ENCODE measurements at places on chromosomes 3 and 15. TPM values are rescaled to one million over a fixed set of nuclear protein-coding genes. Genes with fewer than 3 reads are reported as not detected.
A peak's percentile ranks its signal among the peaks of the same experiment; 100 is the strongest.

DNA sequence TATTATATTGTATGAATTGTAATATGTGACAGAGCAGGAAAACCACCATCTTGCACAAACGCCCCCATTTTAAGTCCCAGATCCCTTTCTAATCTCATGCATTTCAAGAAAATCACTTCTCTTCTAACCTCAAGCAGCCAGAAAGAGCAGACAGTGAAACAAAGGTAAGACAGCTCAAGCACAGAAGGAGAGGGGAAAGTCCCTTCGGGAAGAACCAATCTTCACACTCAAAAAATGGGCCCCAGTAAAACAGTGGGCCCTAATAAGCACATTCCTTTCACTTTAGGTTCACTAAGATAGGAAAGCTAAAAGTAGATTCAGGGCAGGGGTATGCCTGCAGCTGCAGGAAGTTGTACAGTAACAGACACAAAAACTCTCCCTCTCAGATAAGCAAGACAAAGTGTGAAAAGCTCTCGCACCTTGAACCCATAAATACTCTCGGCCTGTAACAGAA lies 1268.7 kb downstream of the SI start:
- no peaks in the 10 kb centered on the region for H3K36me3 ChIP-seq
- H3K4me1 ChIP-seq = no peaks in the 10 kb centered on the region
- H3K27me3 ChIP-seq = no peaks in the 10 kb centered on the region
- H3K27ac ChIP-seq = no peak overlapping the region
- H3K4me3 ChIP-seq = no peak overlapping the region
- no peak for DNase-seq

DNA sequence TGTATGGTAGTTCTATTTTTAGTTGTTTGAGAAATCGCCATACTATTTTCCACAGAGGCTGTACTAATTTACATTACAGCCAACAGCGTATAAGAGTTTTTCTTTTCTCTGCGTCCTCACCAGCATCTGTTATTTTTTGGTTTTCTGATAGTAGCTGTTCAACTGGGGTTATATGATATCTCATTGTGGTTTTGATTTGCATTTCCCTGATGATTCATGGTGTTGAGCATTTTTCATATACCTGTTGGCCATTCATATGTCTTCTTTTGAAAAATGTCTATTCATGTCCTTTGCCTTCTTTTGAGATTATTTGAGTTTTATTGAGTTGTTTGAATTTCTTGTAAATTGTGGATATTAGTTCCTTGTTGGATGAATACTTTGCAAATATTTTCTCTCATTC lies 114.6 kb downstream of the LRRK1 start:
- no peak for DNase-seq
- no peak overlapping the region for H3K27ac ChIP-seq
- no peak overlapping the region for H3K4me3 ChIP-seq
- H3K27me3 ChIP-seq = no peaks in the 10 kb centered on the region
- H3K4me1 ChIP-seq = no peaks in the 10 kb centered on the region

GRCh38 chr3:184656829-184657681 lies 54.8 kb downstream of the MAGEF1 start:
- H3K27ac ChIP-seq = no peak overlapping the region
- no peaks in the 10 kb centered on the region for H3K27me3 ChIP-seq
- no peak for DNase-seq
- H3K4me3 ChIP-seq = no peak overlapping the region
- no peaks in the 10 kb centered on the region for H3K4me1 ChIP-seq

DNA sequence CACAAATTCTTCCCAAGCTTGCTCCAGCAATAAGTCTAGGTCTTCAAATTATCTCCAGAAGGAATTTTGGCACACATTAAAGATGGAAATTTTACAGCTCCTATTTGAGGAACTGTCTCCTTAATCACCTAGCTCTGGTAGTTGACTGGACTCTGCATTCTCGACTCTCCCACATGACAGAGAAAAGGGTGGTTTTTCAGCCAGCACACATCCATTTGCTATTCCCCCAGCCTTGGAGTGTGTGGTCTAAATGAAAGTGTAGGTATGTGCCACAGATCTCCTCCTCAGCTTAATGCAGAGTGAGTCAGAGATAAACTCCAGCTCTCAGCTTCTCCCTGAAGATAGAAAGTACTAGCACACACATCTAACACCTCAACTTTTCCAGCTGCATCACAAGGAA lies 62.2 kb upstream of the ALCAM start:
- no peaks in the 10 kb centered on the region for H3K36me3 ChIP-seq
- H3K4me3 ChIP-seq = no peak overlapping the region
- no peak overlapping the region for H3K27ac ChIP-seq
- no peaks in the 10 kb centered on the region for H3K4me1 ChIP-seq

- DNase-seq = no peak
- no peak overlapping the region for H3K27ac ChIP-seq
- no peak overlapping the region for H3K4me3 ChIP-seq
- H3K4me1 ChIP-seq = peaks cover 42% of the 10 kb centered on the region
- no peaks in the 10 kb centered on the region for H3K27me3 ChIP-seq
- no peaks in the 10 kb centered on the region for H3K36me3 ChIP-seq
These were observed 10.2 kb downstream of the ATP10A start for GRCh38 chr15:25852661-25853524.

- no peak for DNase-seq
- no peaks in the 10 kb centered on the region for H3K36me3 ChIP-seq
These were observed 68.0 kb upstream of the AP4E1 start for GRCh38 chr15:50840520-50840919.

DNA sequence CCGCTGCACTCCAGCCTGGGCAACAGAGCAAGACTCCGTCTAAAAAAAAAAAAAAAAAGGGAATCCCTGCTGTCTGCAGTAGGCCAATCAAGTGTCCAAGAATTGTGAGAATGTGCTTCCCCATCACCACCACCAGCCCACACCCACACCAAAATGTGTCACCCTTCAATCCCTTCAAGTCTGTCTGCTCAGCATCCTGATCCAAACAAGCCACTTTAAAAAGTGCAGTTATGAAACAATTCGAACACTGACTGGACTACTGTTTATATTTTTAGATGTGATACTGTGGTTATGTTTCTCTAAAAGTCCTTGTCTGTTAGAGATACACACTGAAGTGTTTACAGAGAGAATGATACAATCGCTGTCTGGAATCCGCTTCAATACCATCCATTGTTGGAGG lies 78.1 kb upstream of the CGNL1 start:
- DNase-seq = no peak
- H3K4me1 ChIP-seq = no peaks in the 10 kb centered on the region
- no peak overlapping the region for H3K27ac ChIP-seq
- no peaks in the 10 kb centered on the region for H3K36me3 ChIP-seq

DNA sequence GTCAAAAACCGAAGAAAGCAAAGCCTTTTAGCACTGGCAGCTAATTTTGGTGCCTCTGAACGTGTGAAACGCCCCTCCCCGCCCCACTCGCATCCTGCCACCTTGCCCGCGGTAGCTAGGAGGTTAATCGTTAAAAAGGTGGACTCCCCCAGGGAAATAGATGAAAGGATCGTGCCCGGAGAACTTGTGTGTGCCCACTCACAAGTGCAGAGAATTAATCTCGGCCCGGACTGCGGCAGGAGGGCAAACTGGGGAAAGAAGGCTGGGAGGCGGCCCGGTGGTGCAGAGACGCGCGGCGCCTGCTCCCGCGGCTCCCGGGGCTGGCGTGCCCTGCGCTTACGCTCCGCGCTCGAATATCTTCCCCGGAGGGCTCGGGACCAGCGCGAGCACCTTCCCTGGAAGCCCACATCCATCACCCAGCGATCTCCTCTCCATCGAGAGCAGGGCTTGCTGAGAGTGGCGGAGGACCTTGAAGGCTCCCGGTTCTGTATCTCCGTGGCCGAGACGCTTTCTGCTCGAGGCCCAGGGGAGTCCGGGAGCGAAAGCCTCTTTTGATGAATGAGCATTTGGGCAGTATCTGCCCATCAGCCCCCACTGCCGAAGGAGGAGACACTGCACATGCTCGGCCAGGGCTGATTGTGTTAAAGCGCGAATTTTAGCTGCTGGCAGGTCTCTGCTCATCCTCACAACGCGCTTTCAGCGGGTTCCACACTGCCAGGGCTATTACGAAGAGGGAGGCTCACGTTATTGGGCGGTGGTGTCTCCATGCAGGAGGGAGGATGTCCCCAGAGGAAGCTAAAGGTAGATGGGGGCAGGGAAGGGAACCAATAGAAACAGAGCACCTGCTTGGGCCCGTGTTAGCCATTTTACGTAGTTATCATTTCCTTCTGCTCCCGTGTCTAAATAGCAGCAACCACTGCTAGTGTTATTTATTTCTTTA lies 1.3 kb upstream of the SPTSSB start:
- H3K27me3 ChIP-seq = peaks cover 52% of the 10 kb centered on the region
- H3K4me3 ChIP-seq = peak overlapping the region; percentile 48
- no peak overlapping the region for H3K27ac ChIP-seq
- peak; percentile 63 for DNase-seq

GRCh38 chr15:34773917-34774316 lies 19.1 kb upstream of the GJD2 start:
- DNase-seq = no peak
- no peaks in the 10 kb centered on the region for H3K36me3 ChIP-seq
- no peak overlapping the region for H3K27ac ChIP-seq
- H3K4me3 ChIP-seq = no peak overlapping the region

- DNase-seq = no peak
- peaks cover 89% of the 10 kb centered on the region for H3K36me3 ChIP-seq
- H3K4me1 ChIP-seq = peaks cover 52% of the 10 kb centered on the region
- H3K27me3 ChIP-seq = no peaks in the 10 kb centered on the region
- H3K4me3 ChIP-seq = peak overlapping the region; percentile 30
These were observed 103.1 kb downstream of the KLHL25 start for GRCh38 chr15:85691350-85692240.

DNA sequence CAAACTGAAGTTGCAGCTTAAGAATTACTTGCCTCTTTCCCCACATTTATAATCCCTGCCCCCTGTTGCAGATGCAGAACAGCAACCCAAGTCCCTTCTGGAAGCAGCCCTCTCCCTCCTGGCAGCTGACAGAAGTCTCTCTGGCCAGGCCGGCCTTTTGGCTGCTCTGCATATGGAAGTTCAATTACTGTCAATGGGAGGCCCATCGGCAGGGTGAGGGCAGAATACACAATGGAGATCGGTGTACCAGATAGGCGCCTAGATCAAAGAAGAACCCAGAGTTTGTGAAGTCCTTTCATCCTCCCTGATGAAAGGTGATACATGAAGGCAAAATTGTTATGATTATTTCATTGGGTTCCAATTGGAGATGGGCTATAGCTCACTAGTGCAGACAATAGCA lies 327.9 kb upstream of the CTNNB1 start:
- no peak overlapping the region for H3K4me3 ChIP-seq
- H3K4me1 ChIP-seq = peaks cover 4% of the 10 kb centered on the region
- H3K36me3 ChIP-seq = no peaks in the 10 kb centered on the region
- H3K27ac ChIP-seq = no peak overlapping the region

- DNase-seq = no peak
- H3K27me3 ChIP-seq = no peaks in the 10 kb centered on the region
- H3K36me3 ChIP-seq = peaks cover 43% of the 10 kb centered on the region
- H3K4me3 ChIP-seq = no peak overlapping the region
These were observed 275.6 kb downstream of the BBX start for GRCh38 chr3:107798381-107798780.

DNA sequence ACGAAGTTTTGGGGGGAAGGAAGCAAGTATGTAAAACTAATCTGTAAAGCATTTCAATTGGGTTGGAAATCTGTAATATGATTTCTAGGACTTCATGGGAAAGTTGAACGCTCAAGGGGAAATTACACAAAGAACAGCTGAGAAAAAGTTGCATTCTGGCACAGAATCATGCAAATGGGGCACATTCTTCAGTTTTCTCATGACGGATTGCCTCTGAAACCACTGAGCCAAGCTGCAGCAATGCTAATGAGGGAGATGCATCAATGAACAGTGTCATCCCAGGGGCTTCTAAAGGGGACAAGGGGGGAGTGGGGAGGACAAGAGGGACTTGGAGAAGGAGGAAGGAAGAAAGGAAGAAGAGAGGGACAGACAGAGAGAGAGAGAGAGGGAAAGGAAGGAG lies 291.4 kb upstream of the ATP11B start:
- no peaks in the 10 kb centered on the region for H3K27me3 ChIP-seq
- H3K27ac ChIP-seq = no peak overlapping the region
- no peak overlapping the region for H3K4me3 ChIP-seq
- DNase-seq = no peak

DNA sequence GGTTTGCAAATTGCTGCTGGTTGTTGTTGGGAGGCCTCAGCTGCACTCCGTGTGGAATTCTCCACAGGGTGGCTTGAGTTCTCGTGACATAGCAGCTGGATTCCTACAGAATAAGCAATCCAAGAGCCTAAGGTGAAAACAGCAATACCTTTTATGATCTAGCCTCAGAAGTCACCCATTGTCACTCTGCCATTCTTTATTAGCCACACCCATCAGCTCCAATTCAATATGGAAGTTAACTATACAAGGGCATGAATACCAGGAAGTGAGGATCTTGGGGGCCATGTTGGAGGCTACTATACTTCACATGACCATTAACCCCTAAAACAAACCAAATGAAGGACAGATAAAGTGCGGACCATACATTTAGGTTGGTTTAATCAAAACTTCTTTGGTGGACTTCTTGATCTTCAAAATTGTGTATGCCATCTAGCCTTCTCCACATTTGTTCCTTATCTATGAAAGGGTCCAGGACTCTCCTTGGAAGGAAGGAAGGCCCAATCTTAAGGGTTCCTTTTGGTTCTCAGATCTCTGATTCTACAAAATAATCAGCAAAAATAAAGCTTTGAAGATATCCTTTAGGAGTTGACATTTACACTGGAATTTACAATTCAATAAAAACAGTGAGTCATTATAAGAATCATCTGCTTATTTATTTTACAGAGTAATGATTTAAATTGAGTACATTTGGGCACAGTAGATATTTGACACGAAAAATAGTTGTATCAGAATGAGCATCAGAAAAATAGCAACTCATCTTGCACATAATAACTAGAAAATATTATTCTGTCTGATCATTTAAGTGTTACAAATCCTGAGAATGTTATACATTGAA lies 21.5 kb downstream of the CIAO2A start:
- H3K27me3 ChIP-seq = no peaks in the 10 kb centered on the region
- H3K4me1 ChIP-seq = peaks cover 26% of the 10 kb centered on the region
- H3K27ac ChIP-seq = peak overlapping the region; percentile 72

GRCh38 chr3:61058836-61059235 lies 192.4 kb downstream of the FHIT start:
- no peak overlapping the region for H3K4me3 ChIP-seq
- no peaks in the 10 kb centered on the region for H3K4me1 ChIP-seq
- no peaks in the 10 kb centered on the region for H3K27me3 ChIP-seq
- no peaks in the 10 kb centered on the region for H3K36me3 ChIP-seq

DNA sequence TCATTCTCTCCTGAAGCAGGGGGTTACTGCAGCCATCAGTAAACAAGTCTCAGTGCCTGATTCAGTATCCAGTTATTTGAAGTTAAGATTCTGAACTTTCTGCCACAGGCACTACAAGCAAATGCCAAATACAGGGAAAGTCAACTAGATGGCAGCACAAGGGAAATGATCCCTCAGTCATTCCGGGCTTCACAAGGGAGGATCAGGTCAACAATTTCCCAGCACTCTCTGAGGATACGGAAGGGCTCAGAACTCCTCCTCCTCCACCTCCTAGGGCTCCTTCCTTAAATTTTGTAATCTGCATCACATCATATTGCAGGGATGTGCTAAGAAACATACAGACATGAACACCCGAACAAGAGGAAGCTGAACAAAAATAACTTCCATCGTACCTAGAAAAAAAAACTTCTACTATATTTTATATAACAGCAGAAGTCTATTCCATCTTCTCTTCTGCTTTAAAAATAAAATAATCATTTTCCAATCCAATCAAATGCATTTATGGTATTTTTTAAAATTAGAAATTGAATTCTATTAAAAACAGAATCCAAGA lies 187.1 kb downstream of the FMN1 start:
- H3K27ac ChIP-seq = no peak overlapping the region
- no peak for DNase-seq

- no peaks in the 10 kb centered on the region for H3K4me1 ChIP-seq
- DNase-seq = no peak
- H3K4me3 ChIP-seq = no peak overlapping the region
These were observed 25.6 kb downstream of the CPNE4 start for GRCh38 chr3:132009241-132009640.

The CNBP gene
- total RNA-seq = 314 TPM

The UBL7 gene
- total RNA-seq = 40.8 TPM

The GHRL gene
- total RNA-seq = 2.2 TPM

The PIGB gene
- total RNA-seq = 8.6 TPM

The PIERCE2 gene
- 2.3 TPM for total RNA-seq
